NCI-H2029 (cell line): ENCODE measurements at places on chromosomes 12 and 14.

DNA sequence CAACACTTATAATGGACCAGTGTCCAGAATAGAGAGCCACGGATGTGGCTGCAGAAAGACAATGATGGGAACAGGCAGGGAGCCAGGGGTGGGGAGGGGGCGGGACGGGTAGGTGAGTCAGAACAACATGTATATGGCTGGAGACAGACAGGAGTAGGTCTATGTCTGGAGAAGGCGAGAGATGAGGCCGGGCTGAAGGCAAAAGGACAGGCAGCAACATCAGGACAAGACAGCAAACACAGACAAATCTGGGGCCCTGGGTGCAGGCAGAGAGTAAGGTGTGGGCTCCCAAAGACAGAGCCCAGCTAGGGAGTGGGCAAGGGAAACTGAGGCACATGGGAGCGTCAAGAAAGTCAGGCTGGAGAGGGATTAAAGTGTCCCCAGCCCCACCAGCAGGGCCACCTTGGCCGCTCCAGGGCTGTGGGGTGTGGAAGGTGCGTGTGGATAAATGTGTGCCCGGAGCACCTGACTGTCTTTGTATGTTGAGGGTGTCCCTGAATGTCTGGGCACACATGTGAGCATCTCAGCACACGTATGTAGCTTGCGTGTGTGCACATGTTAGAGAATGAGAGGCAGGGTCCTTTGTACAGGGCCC, 44.1 kb downstream of the FAM222A start:
- DNase-seq: no peak

DNA sequence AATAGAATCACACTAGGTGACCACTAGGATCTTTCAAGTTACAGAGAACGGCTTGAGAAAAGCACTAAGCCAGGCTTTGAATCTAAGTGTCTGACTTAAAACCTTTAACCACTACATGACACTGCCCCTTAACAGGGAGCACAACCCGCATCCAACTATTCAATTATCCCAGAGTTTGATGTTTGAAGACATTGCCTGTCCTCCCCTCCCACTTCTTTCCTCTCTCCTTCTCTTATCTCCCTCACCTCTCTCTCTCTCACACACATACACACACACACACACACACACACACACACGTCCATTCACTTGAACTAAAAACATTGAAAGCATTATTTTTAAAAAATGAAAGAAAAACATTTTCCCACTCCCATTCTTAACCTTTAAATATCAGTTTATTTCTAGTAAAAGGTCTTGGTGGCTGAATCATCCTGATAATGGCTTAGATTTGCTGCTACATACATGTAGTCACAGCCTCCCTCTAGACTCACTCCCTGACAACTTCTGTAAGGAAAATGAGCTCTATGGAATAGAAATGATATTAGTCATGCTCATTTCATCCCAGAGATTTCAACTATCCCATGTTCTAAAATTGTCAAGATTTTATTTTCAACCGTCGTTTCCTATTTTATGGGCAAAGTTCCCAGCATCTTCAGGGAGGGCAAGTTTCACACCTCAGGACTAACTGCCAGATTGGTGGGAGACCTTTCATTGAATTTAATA, 53.5 kb upstream of the RAP1B start:
- no peak for DNase-seq

- no peak for DNase-seq
These were observed 862 bp downstream of the PIP4K2C start for GRCh38 chr12:57591782-57592325.

DNA sequence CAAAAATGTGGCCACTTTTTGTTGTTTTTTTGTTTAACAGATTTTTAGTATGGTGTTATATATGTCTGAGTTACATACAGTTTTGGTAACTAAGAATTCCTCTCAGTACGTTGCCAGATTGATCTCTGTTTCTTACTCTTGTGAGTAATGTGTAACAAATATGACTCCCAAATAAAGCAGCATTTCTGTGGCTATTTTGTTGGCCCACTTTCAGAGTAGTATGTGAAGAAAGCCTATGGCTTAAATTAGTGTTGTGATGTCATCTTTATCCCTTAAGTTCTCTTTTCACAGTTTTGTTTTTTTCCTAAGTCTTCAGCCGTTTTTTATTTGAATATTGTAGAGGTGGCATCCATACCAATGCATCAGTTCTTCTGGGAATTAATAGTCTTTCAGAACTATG, 10.7 kb downstream of the PCNX4 start:
- DNase-seq: no peak

GRCh38 chr14:84036840-84037239, 1493.1 kb upstream of the FLRT2 start:
- DNase-seq: no peak

DNA sequence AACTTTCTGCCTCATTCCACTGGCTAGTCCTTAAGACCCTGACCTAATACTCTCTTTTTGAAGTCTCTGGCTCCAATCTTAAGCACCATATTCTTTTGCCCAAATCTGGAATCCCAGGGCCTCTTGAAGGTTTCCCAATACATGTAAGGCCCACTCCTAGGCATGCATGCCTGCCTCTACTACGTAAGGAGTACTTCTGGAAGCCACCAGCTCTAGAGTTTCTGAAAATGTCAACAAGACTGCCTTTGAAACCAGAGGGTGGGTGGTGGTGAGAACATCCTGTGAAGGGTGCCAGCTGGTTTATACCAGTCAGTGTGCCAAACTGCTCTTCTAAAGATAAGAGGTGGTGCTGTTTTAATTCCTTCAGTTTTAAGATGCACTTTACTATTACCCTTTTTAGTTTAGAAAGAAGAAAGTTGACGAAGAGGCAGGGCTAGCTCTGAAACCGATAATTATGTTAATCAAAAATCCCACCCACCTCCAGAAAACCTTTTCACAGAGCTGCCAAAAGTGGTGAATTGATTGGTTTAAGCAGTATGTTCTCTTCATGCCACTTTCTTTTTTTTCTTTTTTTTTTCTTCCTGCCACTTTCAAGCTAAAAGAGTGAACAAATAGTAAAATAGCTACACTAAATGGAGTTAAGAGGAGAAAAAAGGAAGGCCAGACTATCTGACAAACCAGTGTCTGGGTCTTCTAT, 8.7 kb upstream of the WDR89 start:
- DNase-seq: peak; percentile 13

- DNase-seq: no peak
These were observed 27.1 kb downstream of the ABCB9 start for GRCh38 chr12:122939125-122939524.

- DNase-seq: no peak
These were observed 353.8 kb downstream of the AACS start for GRCh38 chr12:125418902-125419564.

- no peak for DNase-seq
These were observed 79.1 kb upstream of the ATP2B1 start for GRCh38 chr12:89787763-89788162.

DNA sequence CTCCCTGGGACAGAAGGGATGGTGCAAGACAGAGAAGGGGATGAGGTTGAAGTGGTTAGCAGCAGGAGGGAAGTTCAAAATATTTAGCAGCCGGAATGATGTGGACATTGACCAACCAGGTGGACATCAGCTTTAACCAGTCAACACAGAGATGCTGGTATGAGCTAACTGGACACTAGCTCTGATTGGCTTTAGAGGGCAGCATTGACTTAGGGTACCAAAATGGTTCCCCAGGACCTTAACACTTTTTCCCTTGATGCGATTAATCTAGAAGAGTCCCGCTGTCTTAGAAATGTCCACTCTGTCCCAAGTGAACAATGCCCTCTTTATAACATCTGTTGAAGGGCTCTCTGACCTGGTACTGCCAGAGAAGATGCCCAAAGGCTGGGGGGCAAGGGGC, 134.0 kb upstream of the GSC start:
- DNase-seq: no peak

- no peak for DNase-seq
These were observed 18.0 kb upstream of the SMUG1 start for GRCh38 chr12:54206791-54207190.

GRCh38 chr12:38744041-38744440, 161.3 kb downstream of the CPNE8 start:
- no peak for DNase-seq

GRCh38 chr12:11795913-11796459, 146.5 kb downstream of the ETV6 start:
- DNase-seq: peak; percentile 71

- no peak for DNase-seq
These were observed 144.3 kb upstream of the FKBP4 start for GRCh38 chr12:2650261-2651067.
